ENCODE measurements at places on chromosomes 1 and 21. TPM values are rescaled to one million over a fixed set of nuclear protein-coding genes. Genes with fewer than 3 reads are reported as not detected.

KLHDC8A gene
- total RNA-seq = not detected

CD48 gene
- total RNA-seq = not detected

PCAT6 gene
- total RNA-seq = 4.1 TPM

C1orf53 gene
- total RNA-seq = 3.2 TPM

ITLN2 gene
- 0.35 TPM for total RNA-seq

IFI44 gene
- 1.3 TPM for total RNA-seq

UMODL1 gene
- total RNA-seq = under 0.01 TPM

AIM2 gene
- not detected for total RNA-seq

S100A14 gene
- 813 TPM for total RNA-seq

KRTAP13-2 gene
- not detected for total RNA-seq

TSPAN1 gene
- 116 TPM for total RNA-seq

NR1I3 gene
- total RNA-seq = not detected

TMEM63A gene
- total RNA-seq = 25.2 TPM

KRTAP19-3 gene
- not detected for total RNA-seq

RASSF5 gene
- total RNA-seq = 11.5 TPM

RHD gene
- total RNA-seq = not detected

RNU1-4 gene
- 1,398 TPM for total RNA-seq

PLXNA2 gene
- total RNA-seq = 49.4 TPM

DMBX1 gene
- total RNA-seq = not detected

PRAMEF14 gene
- not detected for total RNA-seq

P3R3URF gene
- not detected for total RNA-seq

ACP6 gene
- total RNA-seq = 7.2 TPM

VASH2 gene
- not detected for total RNA-seq

PFKFB2 gene
- 38.7 TPM for total RNA-seq

NTNG1 gene
- total RNA-seq = 6.1 TPM

LINGO4 gene
- not detected for total RNA-seq

GOLT1A gene
- 4.2 TPM for total RNA-seq

ACAP3 gene
- total RNA-seq = 14.2 TPM

AADACL3 gene
- not detected for total RNA-seq

RSPO1 gene
- not detected for total RNA-seq

UBASH3A gene
- total RNA-seq = not detected

ST6GALNAC5 gene
- 3.7 TPM for total RNA-seq

LCA5L gene
- 2.3 TPM for total RNA-seq

CDA gene
- 52.8 TPM for total RNA-seq

DHX9 gene
- 66.4 TPM for total RNA-seq

PADI2 gene
- total RNA-seq = 1.3 TPM

CFAP107 gene
- not detected for total RNA-seq

MAEL gene
- not detected for total RNA-seq

CFAP45 gene
- not detected for total RNA-seq

EPHA10 gene
- not detected for total RNA-seq

OR2M3 gene
- total RNA-seq = not detected

SPRR2A gene
- total RNA-seq = not detected

KIAA1614 gene
- total RNA-seq = 0.26 TPM

SH2D1B gene
- total RNA-seq = not detected

HTR6 gene
- total RNA-seq = not detected
